ENCODE measurements at places on chromosomes 6 and 20.

DNA sequence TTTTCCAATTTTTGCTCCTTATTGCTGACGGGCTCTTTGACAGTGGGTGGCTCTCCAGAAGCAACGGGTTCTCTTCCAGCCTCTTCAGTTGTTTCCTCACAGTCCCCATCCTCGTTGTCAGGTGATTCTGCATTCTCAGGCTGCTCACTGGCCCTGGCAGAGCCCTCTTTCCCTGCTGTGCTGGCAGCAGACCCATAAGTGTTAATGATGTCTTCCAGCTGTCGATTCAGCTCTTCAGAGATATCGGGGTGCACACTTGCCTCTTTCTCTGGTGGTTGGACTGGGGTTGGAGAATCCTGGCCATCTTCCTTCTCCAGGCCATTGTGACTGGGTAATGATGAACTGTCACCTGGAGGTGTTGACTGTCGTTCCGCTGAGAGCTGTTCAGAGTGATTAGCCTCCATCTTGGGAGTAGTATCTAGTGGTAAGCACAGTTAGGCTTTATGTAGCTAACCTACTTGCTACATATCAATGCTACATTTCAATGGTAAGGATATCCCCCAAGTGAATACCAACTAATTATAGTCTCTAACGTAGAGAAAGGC is 3.2 kb downstream of the TXLNB start:
- no peak for DNase-seq

- DNase-seq, result no peak
Measured at GRCh38 chr6:16769986-16770376, 8.7 kb upstream of the ATXN1 start.

DNA sequence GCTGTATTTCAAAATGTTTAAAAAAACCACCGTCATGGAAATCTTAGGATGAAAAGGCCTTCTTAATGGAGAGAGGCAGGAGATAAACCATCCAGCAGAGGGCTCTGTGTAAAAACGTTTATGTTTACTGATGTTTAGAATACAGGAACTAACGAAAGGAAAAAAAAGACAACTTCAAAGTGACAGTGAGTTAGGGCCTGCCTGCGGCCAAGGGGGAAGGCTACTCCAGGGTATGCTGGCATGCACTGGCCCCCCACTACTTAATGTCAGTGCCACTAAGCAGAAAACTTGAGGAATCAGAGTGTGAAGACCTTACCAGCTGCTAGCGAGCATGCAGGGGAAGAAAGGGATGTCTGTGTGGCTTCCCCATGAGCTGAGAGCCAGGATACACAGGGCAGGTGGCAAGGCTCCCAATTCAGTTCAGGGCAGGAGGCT is 47.7 kb downstream of the AKAP7 start:
- DNase-seq, result no peak

DNA sequence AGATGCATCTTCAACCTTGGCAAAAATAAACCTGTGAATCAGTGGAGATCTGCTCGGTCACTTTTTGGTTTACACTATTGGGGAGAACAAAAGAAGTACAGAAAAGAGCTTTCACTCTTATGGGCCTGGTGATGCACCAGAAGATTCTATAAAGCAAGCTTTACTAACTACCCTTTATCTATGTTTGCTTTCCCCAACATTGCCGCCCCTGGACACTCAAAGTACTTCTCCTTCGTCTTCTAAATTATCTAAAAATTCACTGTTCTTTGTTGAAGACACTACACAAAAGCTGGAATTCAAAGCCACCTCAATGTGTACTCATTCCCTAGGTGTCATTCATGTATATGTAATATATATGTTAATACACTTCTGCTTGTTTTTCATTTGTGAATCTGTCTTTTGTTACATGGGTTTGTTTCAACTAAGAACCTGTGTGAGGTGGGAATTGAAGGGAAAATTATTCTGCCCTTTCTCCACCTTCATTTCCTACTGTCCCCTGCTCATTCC is 97.9 kb upstream of the BTN3A2 start:
- no peak for DNase-seq

DNA sequence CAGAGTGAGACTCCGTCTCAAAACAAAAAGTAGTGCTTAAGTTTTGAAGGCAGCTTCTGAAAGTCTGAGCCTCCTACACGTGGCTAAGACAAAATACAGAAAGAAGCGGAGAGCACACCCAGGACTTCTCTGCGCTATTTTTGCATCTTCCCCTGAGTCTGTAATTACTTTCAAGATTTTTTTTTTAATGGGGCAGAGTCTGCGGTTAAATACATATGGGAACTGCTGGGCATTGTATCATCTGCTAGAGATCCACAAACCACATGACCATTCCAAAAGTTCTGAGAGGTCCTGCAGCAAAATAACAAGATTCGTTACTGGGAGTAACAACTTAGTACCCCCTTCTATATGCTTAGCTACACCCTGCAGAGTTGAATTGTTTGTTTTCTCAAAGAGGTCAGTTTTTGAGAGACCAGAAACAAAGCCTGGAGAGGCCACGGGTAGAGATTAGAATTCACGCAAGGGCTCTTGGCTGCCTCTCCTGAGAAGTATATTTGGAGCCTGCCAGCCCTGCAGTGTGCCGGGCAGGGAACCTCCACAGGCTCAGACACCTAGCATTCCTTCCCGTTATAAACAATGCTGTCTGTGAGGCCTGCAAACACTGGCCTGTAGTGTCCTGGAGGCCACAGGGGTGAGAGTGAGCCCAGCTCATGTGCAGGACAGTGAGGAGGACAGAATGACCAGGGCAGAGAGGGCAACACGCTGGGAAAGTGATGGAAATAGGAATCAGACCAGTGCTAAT is 48.2 kb upstream of the FAM50B start:
- DNase-seq, result no peak

GRCh38 chr6:7697432-7697819 is 28.5 kb upstream of the BMP6 start:
- no peak for DNase-seq

- DNase-seq, result no peak
Measured at GRCh38 chr6:77037439-77037838, 425.9 kb downstream of the HTR1B start.

DNA sequence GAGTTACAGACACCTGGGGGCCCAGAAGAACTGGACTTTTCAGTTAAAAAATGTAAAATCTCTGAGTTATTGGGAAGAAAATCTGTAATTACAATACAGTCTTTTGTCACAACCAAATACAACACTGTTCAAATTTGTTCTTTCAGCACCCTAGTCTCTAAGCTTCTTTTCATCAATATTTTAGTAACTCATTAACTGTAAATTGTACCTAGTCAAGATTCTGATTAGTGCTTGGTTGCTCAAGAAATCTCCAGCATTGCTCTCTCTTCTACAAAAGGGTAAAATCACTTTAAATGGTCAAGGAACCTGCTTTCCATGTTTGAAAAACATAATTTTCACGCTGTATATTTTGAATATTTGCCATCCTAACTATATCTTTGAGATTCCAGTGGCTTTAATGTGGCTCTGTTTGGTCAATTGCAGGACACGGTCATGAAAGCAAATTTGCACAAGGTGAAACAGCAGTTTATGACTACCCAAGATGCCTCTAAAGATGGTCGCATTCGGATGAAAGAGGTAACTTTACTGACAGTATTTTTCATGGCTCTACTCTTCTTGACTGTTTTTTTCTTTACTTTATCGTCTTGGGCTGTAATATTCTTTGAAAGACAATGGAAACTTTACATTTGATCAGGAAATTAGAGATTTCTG is 9.2 kb downstream of the SCGN start:
- no peak for DNase-seq

GRCh38 chr6:97705568-97705967 is 422.6 kb upstream of the MMS22L start:
- no peak for DNase-seq

- no peak for DNase-seq
Measured at GRCh38 chr20:34254979-34255378, 13.8 kb downstream of the ASIP start.

DNA sequence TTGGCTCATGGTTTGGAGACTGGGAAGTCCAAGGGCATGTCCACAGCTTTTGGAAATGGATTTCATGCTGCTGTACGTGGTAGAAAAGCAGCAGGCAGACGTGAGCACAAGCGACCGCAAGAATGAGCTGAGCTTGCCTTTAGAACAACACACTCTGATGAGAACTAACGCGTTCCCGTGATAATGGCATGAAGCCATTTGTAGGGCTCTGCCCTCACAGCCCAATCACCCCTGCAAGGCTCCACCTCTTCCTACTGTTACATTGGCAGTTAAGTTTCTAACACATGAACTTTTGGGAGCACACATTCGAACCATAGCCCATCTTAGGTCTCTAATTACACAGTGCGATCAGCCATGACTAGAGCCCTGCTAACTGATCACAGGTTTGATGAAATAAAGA is 107.5 kb upstream of the TMEM170B start:
- DNase-seq, result no peak

GRCh38 chr20:528923-529604 is 14.5 kb downstream of the CSNK2A1 start:
- DNase-seq, result no peak

- no peak for DNase-seq
Measured at GRCh38 chr6:143742070-143742954, 64.5 kb downstream of the PHACTR2 start.

- DNase-seq, result no peak
Measured at GRCh38 chr6:42316981-42317380, 99.3 kb upstream of the MRPS10 start.

DNA sequence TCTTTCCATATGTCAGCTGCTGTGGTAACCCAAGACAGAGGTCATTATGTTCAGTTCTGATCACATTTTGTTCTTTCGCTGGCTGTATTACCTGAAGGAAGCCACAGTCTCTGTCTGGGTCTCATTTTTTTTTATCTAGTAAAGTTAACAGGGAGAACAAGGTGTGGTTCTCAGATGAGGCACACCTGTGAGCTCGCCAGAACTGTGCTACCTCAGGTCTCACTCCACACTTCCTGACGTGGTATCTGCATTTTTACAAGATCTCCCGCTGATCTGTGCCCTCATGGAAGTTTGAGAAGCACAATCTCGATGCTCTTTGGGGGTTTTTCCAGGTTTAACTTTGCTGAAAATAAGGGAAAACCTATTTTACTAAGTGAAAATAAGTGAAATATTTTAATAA is 169.5 kb upstream of the CENPW start:
- DNase-seq, result no peak

GRCh38 chr6:119148098-119148824 is 69.8 kb upstream of the FAM184A start:
- DNase-seq, result no peak

- no peak for DNase-seq
Measured at GRCh38 chr20:54107600-54108325, 37.4 kb upstream of the BCAS1 start.

- DNase-seq, result no peak
Measured at GRCh38 chr6:66860328-66860727, 1153.3 kb upstream of the EYS start.

DNA sequence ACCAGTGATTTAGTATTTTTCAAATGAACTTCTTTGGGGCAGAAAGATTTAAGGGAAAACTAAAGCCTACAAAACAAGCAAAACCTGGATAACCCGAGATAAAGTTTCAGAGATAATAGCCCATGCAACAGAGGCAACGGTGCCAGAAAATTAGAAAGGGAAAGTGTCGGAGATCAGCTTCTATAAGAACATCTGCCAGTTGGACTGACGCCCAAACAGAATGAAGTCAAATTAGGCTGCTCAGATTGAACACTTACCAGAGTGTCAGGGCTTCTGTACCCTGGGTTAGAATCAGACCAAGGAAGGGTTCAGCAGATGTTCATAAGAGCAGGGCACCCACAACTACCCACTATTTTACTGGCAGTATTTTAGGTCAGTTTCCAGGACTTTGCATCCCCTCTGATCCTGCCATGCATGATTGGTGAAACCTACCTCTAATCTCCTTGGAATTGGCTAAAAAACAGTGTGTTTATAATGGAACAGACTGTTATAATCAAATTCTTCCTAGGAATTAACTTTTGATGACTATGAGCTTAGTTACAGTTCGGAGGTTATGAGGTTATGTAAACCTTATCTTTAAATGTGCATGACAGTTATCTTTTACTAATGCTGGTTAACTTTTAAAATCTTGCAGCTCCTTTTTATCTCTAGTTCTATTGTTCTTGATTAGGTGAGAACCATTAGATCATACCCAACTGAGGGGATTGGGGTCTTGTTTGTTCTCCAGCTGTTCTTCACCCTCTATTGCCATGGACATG is 13.1 kb downstream of the BMP2 start:
- DNase-seq, result no peak

- no peak for DNase-seq
Measured at GRCh38 chr6:84749181-84749580, 15.2 kb downstream of the TBX18 start.

- no peak for DNase-seq
Measured at GRCh38 chr6:80544555-80544954, 438.1 kb downstream of the BCKDHB start.

DNA sequence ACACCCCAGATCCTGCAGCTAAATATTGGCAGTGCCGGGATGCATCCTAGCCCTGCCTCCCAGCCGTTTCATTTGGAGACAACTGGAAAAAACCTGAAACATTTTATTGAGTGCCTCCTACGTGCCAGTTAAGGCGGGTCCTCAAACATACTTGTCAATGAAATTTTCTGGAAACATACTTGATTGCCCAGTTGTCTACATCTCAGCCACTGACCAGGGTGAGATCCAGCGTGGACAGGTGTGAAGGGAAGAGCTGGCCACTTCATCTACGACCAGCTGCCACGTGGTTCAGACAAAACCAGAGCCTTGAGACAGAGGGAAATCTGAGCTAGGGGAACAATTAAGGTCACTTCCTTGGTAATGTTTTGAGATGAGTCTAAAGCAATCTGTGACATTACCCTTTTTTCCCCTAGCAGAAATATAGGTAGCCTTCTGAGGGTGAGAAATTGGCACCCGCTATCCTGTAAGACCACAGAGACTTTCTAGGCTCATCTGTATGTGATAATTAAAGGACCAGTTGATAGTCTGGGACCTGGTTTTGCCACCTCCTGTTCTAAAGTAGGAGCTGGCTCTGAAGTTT is 116.3 kb upstream of the MTHFD1L start:
- DNase-seq, result no peak

GRCh38 chr6:25449774-25450173 is 170.6 kb downstream of the CARMIL1 start:
- no peak for DNase-seq

- no peak for DNase-seq
Measured at GRCh38 chr20:58650181-58650775, 805 bp upstream of the STX16 start.

DNA sequence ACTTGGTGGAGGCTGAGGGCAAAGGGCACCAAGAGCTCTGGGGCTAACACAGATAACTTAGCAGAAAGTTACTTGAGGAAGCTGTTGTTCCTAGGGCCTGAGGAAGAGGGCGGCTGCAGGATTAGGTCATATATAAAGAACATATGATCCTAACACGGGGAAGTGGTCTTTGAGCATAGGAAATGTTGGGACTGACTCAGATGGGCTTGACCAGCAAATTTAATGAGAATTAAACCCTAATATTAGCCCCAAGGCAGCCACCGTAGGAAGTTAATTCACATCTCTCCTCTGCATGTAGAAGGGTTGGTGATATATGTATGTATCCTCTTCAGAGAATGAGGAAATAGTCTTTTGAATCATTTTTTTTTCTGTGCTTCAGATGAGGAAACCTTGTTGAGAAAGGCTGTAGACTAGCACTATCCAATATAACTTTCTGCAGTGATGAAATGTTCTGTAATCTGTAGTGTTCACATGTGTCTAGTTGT is 9.2 kb upstream of the ZBTB9 start:
- no peak for DNase-seq
